ENCODE measurements at places on chromosomes 4 and X. TPM values are rescaled to one million over a fixed set of nuclear protein-coding genes. Genes with fewer than 3 reads are reported as not detected.

The USP17L12 gene
- not detected for total RNA-seq

The NAA10 gene
- 194 TPM for total RNA-seq

GRCh38 chr4:114046331-114046730 is 66.9 kb upstream of the ARSJ start:
- no peak for DNase-seq

GRCh38 chrX:48466696-48467095 is 3.4 kb downstream of the SLC38A5 start:
- no peak for DNase-seq

DNA sequence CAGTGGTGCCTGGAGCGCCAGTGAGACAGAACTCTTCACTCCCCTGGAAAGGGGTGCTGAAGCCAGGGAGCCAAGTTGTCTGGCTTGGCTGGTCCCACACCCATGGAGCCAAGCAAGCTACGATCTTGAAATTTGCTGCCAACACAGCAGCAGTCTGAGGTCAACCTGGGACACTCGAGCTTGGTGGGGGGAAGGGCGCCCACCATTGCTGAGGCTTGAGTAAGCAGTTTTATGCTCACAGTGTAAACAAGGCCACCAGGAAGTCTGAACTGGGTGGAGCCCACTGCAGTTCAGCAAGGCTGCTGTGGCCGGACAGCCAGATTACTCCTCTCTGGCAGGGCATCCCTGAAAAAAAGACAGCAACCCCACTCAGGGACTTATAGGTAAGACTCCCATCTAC is 149.5 kb downstream of the EDA2R start:
- no peak for DNase-seq

GRCh38 chrX:120769576-120770341 is 105.9 kb downstream of the CT47B1 start:
- no peak for DNase-seq

GRCh38 chr4:181331214-181331613 is 912.0 kb upstream of the TENM3 start:
- DNase-seq, result no peak

All from glomerular endothelial cell (primary cell).